Right renal cortex interstitium (tissue), 3 donors: ENCODE measurements at places on chromosomes 4 and X.

DNA sequence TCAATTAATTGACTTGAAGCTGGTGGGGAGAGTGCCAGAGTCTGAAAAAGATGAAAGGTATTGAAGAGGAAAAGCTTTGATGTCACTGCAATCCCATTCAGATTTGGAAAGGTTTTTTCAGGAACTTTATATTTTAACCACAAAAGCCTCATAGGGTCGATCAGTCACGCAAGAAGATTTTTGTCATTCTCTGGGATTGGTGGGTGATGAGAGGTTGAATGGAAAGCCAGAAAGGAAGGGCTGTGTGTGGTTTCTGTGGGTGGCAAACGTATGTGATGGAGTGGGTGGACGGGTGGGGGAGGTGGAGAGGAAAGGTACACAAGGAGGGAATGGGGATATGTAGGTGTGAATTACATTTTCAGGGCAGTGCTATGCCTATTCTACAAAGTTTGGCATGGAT, 173.8 kb upstream of the SCML1 start:
- no peak for DNase-seq

DNA sequence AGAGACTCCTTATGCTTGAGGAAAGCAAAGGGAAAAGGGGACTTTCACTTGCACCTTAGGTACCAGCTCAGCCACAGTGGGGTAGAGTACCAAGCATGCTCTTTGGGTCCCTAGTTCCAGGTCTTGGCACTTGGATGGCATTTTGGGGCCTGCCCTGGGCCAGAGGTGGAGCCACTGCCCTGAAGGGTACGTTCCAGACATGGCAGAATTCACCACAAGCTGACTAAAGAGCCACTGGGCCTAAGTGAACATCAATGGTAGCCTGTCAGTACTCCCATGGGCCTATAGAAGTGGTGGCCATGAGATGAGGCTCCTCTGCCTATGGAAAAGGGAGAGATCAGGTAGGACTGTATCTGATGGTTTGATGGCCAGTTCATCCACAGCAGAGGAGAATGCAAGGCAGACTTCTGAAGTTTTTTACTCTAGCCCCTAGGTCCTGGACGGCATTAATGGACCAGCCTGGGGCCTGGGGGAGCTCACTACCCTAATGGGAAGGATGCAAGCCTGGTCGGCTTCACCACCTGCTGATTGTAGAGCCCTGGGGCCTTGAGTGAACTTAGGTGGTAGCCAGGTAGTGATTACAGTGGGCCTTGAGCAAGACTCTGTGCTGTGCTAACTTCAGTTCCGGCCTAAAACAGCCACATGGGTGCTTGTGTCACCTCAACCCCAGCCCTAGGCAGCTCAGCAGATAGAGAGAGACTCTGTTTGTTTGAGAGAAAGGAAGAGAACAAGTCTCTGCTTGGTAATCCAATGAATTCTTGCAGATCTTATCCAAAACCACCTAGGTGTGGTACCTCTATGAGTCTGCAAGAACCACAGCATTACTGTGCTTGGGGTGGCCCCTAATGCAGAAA, 19.8 kb upstream of the HSFX4 start:
- DNase-seq: no peak

GRCh38 chr4:106507440-106507839, 138.9 kb upstream of the GIMD1 start:
- DNase-seq: no peak

DNA sequence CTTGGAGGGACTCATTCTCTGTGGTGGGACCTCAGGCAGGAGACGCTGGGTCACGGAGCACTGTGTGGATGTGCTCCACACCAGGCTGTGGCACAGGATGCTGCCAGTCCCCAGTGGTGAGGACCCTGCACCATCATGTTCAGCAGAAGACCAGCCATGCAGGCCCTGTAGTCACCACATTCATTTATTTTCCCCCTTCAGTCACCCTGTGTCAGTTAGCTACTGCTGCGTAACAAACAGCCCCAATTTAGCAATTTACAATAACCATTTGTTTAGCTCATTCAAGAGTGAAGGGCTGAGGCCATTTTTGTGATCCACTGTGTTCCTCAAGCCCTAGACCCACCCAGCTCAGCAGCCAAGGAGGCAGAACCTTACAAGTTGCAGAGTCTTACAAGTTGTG, 23.6 kb upstream of the ADRA2C start:
- no peak for DNase-seq

DNA sequence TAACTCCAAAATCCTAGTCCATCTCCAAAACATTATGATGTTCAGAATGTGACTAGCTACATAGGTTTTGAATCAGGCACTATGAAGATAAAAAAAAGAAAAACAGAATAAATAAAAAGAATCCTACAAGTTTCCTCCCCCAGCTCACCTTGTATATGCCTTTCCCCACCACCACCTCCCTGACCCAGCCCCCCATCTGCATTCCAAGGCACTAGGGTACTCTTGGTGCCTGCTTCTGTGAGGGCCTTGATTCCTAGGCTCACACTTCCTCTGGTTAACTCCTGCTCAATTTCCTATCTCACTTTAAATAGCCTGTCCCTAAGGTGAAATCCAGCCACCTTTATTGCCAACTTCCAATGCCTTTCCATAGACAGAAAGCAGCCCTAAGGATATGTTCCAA, 178.7 kb upstream of the ATOH1 start:
- no peak for DNase-seq

GRCh38 chr4:179607003-179607402, 2164.8 kb upstream of the AGA start:
- DNase-seq: no peak

GRCh38 chr4:93760284-93760683, 68.3 kb upstream of the ATOH1 start:
- DNase-seq: no peak

DNA sequence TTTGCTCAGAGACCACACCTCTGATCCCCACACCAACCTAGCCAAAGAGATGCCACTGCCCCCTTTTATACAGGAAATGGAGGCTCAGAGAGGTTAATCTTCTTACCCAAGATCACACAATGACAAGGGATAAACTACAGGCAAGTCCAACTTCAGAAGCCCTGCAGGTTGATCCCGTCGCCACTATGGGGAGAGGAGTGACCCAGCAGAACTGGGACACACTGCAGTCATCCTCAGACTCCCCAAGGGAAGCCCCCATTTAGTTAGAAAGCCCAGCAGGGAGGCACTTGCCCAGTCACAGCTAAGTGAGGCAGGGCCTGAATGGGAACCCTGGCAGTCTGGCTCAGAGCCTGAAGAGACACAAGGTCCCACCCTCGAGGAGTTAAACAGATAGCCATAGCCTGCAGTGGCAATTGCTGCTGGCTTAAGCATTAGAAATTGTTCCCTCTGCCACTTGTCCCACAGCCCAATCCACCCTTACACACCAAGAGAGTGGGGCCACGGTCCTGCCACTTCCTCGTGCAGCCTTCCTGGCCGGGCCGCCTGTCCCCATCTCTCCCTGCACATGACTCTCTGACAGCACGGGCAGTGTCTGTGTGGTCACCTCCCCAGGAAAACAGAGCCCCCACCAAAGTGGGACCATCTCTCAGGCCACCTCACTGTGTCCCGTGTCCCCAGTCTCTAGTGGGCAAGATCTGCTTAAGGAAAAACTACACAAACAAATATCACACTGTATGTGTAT, 2.7 kb downstream of the JAKMIP1 start:
- no peak for DNase-seq

DNA sequence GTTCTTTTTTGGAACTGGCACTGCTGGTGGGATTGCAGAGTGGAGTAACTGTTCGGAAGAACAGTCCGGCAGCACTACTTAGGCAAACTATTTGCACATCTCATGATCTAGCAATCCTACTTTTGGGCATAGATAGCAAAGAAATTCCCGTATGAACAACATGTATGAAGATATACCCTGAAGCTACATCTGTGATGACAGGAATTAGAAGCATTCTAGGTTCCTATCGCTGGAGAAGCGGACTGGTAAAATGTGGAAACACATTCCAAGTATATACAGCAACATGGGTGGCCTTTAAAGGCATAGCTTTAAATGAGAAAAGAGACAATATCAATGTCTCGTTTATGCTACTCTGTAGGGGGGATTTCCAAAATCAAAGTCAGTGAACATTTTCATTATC, 3.1 kb downstream of the DCAF16 start:
- no peak for DNase-seq

- no peak for DNase-seq
Measured at GRCh38 chrX:135572436-135572835, 52.0 kb downstream of the INTS6L start.

- no peak for DNase-seq
Measured at GRCh38 chr4:139951021-139951420, 203.0 kb downstream of the MAML3 start.

DNA sequence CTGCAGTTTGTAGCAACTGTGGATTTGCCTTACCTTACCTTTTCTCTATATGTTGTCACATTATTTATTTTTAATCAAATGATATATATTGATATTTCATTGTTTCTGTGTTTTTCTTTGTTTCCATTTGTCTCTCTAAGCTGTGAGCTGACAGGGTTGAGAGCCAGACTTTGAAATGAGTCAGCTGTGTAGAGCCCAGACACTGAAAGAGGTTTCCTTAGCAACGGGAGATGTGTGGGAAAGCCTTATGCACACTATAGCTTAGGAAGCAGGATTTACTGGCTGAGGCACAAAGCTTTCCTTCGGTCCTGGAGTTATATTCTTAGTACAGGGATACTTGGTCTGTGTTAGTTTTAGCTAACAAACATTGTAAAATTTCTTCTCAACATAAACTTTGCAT, 192.2 kb downstream of the FGF13 start:
- DNase-seq: peak; percentile 14

GRCh38 chr4:160019936-160020335, 917.1 kb downstream of the RAPGEF2 start:
- DNase-seq: no peak

GRCh38 chr4:185209031-185209851, at the start of gene SNX25:
Gene SNX25 (plus strand): TSS chr4:185209598. CDS start chr4:185209827, 229 bp downstream.
- no peak for DNase-seq

- DNase-seq: peak; percentile 10
Measured at GRCh38 chr4:182729516-182729915, 187.7 kb downstream of the DCTD start.

- DNase-seq: no peak
Measured at GRCh38 chr4:177099211-177099610, 210.5 kb upstream of the NEIL3 start.

DNA sequence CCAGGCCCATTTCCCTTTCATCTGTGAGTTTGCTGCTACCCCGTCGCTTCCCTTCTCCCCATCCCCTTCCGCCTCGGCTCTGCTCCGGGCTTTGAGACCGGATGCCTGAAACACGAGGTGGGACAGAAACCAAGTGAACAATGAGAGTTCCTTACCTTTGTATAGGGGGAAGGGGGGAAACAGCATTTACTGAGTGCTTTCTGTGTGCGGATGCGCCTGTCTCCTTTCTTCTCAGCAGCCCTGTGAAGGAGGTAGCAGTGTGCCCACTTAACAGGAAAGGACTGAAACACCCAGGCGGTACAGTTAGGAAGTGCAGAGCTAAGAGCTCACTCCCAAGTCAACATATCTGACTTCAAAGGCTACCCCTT, 43.2 kb upstream of the TMSB15B start:
- DNase-seq: peak; percentile 27

GRCh38 chr4:147056940-147057610, 111.4 kb upstream of the TTC29 start:
- peak; percentile 18 for DNase-seq

GRCh38 chrX:2689773-2690666, 1.1 kb upstream of the CD99 start:
- no peak for DNase-seq
